ENCODE measurements at places on chromosomes 6 and 20.

DNA sequence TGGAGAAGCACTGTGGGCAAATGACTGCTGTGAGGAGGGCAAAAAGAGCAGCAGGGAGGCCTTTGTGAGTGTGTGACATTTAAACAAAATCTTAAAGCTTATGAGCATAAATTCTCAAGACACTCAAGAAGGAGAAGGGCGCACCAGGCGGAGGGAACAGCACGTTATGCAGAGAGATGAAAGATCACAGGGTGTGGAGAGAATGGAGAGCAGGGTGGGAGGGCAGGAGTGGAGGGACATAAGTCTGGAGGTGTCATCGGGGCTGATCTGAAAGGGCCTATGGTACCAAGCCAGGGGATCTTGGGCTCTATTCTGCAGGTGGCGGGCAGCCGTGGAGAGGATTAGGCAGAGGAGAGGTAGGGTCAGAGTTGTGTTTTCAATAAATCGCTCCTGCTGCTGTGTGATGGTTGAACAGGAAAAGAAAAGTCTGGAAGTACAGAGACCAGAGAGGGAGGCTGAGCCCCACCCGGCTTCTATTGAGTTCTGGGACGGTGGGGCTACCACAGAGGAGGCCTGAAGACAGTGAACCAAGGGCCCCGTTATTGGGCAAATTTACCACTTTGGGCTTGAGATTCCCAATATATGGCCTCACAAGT lies 24.3 kb upstream of the DLGAP4 start:
- no peak for DNase-seq

DNA sequence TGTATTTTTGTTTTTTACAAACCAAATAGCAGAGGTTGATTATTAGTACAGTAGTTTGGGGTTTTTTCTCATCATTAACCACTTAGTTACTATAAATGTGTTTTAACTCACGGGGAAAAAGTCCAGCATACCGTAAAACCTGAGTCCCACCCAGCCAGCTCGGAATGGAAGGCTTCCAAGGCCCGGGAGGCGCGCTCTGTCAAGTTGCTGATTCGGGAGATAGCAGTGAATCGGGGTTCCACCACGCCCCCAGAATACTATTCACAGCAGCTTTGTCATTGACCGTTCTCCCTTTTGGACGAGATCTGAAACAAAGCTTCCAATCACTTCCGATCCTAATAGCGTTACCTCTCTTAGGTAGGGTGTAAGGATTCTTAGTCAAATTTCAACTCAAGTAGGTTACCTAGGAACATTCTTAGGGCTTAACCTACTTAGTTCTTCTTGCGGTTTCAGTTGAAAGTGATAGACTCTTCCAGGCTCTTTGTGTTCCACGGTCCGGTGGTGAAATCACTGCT lies 232.8 kb upstream of the QKI start:
- no peak for DNase-seq

- no peak for DNase-seq
Observed at GRCh38 chr20:39453890-39454289, 491.7 kb downstream of the DHX35 start.

- no peak for DNase-seq
Observed at GRCh38 chr6:1636971-1637871, 27.5 kb downstream of the FOXC1 start.

DNA sequence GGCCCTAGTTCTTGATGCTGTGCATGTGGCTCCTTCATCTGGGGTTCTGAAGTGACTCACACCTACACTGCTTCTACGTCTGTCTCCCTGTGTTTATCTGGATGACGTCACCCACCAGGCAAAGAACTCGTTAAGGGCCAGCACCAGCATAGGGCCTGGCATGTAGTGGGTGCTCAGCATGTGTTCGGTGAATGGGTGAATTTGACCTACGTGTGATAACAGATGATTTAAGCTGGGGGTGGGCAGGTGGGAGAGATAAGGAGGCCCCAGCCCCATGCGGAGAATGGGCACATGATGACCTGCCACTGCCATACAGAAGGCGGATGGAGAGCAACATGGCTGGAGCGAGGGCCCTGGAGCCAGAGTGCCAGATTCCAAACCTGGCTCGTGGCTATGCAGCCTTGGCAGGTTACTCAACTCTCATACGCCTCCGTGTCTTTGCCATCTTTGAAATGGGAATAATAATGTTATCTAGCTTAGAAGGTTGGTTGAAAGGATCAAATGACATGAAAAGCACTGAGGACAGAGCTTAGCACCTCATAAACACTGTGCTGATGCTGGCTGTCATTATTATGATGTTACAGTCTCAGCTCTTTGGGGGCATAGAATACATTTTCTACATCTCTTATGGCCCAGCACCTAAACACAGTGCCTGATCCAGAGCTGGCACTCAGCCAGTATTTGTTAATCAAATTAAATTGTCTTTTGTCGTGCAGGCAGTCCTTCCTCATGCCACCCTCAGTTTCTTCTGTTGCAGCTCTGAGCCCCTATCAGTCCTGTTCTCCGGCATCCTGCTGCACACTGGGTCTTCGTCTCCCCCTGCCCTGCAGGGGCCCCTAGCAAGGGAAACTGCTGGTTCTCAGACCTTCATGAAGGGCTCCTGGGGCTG lies 39.6 kb downstream of the VEGFA start:
- peak; percentile 47 for DNase-seq

GRCh38 chr6:17454316-17455005 lies 61.1 kb downstream of the CAP2 start:
- no peak for DNase-seq

DNA sequence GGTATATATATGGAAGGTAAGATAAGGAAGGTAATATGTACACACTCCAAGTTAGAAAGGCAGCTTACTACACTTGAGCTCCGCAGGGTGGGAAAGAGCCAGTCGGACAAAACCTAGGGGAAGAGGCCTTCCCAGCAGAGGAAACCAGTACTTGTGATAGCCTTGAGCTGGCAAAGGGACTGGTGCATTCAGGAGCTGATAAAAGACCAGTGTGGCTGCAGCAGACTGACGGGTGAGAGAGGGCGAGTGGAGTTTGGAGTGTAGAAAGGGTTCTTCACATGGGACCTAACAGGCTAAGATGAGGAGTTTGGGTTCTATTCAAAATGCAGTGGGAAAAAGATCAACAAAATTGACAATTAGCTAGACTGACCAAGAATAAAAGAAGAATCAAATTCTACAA lies 49.3 kb upstream of the KIF13A start:
- DNase-seq = no peak

DNA sequence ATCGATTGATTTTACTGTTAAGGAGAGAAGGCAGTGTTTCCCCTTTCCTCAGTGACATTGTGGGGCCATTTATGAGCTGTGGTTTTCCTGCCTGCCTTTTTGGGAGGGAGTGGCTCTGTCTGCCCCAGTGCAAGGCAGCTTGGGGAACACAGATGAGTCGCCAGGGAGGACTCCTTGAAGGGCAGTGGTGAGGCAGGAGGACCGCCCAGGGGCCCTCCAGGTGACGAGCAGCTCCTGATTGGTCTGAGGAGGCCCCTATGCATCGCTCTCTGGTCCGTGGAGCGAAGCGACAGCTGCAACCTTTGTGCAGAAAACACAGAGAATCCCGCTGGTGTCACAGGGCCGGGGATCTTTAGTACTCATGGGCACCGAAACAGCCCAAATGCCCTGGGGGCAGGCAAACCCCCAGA lies 100.3 kb downstream of the TMEM242 start:
- no peak for DNase-seq

- no peak for DNase-seq
Observed at GRCh38 chr6:92559611-92560010, 859.7 kb downstream of the EPHA7 start.

DNA sequence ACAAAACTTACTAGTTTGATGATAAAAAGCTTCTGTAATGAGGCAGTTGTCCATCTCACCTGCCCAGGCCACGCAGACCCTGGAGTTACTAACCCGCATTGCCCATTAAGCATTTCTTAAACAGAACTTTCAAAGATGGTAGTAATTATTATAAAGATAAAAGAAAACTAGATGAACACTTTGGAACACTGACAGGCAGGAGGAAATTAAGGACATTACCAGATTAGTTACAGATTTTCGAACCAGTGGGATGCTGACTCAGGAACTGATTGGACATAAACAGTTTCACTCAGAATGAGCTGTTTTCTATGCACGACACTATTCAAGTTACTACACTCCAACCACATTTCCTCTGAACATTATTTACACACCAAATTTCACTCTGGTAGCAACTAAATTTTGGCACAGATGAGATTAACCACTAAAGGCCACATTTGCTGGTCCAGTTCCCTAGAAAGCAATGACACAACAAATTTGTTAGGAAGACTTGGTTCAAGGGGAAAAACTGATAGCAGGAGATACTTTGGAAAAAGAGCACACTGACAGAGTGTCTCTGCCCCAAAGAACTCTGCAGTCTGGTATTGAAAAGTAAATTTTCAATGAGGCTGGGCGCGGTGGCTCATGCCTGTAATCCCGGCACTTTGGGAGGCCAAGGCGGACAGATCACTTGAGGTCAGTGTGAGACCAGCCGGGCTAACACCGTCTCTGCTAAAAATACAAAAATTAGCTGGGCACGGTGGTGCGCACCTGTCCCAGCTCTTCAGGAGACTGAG lies 3.0 kb downstream of the ROMO1 start:
- DNase-seq = no peak

DNA sequence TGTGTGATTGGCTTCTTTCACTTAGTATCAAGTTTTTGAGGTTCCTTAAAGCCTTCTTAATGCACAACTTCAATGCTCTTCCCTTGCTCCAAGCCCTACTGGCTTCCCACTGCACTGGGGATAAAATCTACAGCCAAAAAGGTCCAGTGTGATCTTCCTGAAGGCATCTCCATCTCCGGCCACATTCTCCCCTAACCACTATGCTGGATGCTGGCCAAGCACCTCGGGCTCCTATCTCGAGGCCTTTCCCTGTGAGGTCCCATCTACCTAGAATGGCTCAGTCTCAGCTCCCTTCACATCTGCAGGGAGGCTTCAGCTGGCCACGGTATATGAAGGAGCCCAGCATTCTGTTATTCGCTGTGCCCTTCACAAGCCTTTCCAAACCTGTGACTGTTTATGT lies 48.1 kb downstream of the CNKSR3 start:
- no peak for DNase-seq

DNA sequence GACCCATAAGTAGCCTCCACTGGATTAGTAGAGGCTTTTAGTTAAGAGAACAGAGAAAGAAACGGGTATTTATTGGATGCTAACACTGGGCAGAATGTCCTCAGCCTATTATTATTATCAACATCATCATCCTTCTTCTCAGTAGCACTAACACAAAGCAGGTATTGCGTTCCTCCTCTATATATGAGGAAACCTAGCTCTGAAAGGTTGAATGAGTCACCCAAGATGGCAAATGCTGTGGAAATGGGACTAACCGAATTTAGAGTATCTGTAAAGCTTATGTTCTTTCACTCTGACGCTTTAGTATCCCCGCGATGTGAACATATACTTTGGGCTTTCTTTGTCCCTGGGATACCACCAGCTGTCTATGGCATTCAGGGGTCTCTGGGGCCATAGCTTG lies 77.0 kb downstream of the ADTRP start:
- no peak for DNase-seq

- DNase-seq = no peak
Observed at GRCh38 chr6:13953061-13953705, 28.4 kb downstream of the RNF182 start.

GRCh38 chr20:63099456-63100173 lies 92.9 kb upstream of the BHLHE23 start:
- DNase-seq = peak; percentile 13

- DNase-seq = no peak
Observed at GRCh38 chr6:118735320-118735719, 83.9 kb upstream of the CEP85L start.

- DNase-seq = no peak
Observed at GRCh38 chr6:163996491-163996890, 582.0 kb downstream of the QKI start.

DNA sequence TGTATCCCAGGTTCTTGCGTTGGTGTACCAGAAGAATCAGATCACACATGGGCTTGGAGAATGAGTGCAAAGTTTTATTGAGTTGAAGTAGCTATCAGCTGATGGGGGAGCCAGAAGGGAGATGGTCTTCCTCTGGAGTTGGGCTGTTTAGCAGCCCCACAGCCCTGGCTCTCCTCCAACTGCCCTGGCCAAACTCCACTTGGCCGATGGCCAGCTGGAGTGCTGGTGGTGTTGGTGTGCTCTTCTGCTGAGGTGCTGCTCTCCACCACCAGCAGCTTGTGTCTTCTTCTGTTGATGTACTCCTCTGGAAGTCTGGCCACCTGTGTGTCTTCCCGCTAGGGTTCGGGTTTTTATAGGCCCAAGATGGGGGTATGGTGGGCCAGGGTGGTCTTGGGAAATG lies 172.8 kb downstream of the TINAG start:
- no peak for DNase-seq

DNA sequence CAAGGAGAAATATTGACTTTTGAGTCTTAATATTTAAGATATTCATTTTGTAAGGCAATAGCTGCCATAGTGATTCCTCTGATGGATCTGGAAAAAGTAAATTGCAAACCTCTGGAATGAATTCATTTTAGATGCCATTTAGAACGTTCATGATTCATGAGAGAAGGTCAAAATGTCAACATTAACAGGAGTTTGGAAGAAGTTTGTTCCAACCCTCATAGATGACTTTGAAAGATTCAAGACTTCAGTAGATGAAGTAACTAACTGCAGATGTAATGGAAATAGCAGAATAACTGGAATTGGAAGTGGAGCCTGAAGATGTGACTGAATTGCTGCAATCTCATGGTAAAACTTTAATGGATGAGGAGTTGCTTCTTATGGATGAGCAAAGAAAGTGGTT lies 100.9 kb upstream of the CCN2 start:
- DNase-seq = no peak

DNA sequence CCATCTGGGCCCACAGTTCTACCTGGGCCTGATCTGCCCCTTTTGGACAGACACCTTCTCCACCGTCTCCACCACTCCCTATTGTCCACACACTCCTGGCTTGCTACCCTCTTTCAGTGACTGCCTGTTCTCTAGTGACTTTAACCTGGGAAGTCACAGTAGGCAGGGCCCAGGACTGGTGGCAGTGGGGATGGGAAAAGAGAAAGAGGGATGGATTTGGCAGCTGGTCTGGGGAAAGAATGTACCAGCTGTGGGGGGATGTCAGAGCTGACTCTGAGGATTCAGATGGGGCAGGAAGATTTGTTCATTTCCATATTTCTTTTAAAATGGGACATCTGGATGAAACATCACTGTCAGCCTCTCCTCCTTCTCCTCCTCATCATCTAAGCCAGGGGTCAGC lies 85.5 kb downstream of the SULF2 start:
- DNase-seq = no peak

DNA sequence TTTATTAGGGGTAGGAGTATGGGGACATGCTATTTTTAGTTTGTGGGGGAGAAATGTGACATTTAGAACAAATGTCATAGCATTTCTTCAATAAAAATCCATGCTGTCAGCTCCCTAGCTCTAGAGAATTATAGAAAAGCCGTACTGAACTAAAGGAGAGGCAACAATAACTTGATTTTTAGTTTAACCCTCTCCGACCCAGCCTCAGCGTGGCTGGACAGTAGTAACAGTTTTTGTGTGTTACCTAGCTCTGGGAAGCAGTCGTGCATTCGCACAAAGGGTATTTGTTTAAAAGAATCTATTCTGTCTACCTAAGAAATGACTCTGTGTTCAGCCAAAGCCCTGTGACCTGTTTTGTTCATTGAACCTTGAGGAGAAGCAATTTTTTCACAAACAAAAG lies 442.4 kb upstream of the SOX4 start:
- DNase-seq = no peak

All from NCI-H526 treated with DMSO at 0.1 percent for 48 hours (cell line).